AG04450 (cell line): ENCODE measurements at places on chromosomes 12 and 14.

GRCh38 chr12:62123721-62124203 lies 136.4 kb upstream of the USP15 start:
- DNase-seq: peak; percentile 18

DNA sequence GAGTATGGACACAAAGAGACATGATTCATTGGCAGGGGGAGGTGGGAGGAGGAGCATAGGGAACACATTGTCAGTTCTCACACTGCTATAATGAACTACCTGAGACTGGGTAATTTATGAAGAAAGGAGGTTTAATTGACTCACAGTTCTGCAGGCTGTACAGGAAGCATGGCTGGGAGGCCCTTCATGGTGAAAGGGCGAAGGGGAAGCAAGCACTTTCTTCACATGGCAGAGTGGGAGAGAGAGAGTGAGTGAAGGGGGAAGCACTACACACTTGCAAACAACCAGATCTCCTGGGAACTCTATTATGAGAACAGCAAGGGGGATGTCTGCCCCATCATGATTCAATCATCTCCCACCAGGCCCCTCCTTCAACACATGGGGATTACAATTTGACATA lies 391.8 kb downstream of the BMP4 start:
- no peak for DNase-seq

DNA sequence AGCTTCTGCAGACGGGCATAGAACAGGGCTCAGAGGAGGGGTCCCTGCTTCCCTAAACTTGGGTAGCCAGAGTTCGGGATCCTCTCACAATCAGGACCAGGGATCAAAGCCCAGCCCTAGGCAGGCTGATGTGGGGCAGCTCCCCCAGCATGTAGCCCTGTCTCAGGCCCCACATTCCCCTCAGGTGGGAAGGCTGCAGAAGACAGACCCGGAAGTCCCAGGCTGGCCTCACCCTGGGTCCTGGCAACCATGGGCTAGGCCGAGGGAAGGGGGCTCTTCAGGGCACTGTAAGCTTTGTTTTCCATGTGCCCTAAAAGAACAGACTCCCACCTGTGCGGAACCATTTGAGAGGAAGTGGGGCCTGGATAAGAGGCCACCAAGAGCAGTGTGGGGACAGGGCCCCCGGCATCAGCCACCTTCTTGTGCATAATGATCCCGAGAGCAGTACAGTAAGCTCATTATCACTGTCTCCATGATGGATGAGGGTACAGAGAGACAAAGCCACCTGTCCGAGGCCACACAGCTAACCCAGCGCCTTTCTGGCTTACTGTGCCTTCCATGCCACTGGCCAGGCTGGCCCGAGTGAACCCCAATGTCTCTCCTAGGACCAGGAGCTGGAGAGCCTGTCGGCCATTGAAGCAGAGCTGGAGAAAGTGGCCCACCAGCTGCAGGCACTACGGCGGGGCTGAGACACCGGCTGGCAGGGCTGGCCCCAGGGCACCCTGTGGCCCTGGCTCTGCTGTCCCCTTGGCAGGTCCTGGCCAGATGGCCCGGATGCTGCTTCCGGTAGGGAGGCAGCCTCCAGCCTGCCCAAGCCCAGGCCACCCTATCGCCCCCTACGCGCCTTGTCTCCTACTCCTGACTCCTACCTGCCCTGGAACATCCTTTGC lies 11.5 kb downstream of the CHGA start:
- no peak for DNase-seq

DNA sequence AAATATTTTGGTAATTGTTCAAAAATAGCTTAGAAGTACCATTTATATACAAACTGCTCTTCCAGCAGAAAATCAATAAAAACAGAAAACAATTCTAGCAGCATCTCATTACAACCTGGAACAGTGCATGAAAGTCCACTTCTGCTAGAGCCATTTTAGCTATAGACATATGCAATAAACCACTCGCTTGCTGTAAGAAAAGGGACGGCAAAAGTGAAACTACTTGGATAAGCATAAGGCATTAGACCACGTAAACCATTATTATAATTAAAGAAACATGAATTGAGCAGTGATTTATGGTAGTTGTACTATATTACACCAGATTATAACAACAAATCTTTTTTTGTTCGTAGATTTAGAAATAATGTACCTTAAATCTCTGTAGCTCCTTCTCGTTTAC lies 48.7 kb downstream of the LRIG3 start:
- no peak for DNase-seq

DNA sequence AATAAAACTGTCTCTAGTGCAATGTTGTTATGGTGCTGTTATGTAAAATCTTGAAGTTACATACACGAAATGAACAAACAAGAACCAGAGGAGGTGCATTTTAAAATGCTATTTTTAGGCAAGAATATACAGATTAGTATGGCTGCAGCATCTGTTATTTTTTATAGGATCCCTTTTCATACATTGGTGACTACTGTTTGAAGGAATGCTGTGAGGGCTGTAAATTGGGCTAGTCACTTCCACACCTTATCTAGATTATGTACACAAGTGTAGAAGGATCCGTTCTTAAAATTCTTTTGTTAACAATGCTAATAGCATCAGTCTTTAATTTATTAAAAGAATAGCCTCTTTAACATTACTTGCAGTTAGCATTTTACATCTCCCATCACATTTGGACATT lies 284.3 kb upstream of the MDGA2 start:
- no peak for DNase-seq

GRCh38 chr12:46649433-46649832 lies 176.4 kb downstream of the SLC38A4 start:
- DNase-seq: no peak

- no peak for DNase-seq
Observed at GRCh38 chr14:33056213-33056612, 117.5 kb downstream of the NPAS3 start.

DNA sequence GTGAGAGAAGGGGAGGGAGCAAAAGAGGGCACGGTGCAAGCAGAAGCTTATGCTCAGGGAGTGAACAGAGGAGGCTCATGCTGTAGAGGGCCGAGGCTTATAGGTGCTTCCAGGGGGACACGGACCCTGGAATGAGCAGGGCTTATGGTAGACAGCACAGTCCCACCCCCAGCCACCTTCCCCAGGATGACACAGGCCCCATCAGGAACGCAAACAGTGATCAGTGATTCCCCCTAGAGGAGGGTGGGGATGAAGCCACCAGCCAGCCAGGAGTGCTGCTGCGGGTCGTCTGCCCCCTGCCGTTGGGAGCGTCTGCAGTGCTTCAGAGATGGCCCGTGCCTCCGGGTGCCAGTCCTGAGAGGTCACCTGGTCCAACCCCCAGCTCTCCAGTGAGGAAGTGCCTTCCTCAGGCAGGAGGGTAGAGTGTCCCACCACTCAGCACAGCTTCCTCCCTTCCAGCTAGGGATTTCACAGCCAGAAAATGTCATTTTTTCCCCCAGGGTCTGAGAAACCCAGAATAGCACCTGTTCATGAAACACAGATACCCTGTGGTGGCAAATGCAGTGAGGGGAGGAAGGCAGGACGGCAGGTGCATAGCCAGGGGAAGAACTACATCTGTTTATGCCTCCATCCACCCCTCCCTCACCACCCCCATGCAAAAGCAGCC lies 60.7 kb downstream of the SLC6A12 start:
- DNase-seq: no peak

DNA sequence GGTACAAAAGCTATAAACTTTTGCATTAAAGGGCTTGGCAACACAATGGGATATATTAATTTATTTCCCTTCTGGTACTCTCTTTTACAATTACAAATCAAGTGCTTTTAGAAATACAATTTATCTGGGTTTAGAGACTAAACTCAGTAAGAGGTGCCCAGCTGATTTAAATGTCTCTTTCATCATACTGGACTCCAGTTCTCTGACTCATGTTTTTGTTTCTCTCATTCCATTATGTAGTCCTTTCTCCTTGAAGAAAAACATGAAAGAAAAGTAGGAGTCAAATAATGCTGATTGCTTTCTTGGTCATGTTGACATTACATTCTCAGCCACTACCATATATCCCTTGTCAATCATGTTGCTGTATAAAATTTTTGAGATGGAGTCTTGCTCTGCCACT lies 36.3 kb upstream of the CFL2 start:
- DNase-seq: peak; percentile 34

DNA sequence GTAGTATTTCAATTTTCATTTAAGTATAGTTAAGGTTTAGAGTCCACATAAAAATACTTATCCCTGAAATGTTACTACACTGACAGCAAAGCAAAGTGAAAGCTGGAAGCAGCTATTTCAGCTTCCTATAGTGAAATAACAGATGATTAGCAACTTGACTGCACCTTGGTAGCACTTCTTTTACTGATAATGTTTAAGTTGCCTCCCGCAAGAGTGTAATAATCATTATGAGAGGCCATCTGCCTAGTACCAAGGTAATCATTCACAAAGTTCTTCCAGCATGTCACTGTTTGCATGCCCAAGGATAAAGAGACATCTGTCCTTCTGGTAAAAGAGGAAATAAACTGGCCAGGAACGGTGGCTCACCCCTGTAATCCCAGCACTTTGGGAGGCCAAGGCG lies 69.8 kb downstream of the LIN7A start:
- no peak for DNase-seq

- no peak for DNase-seq
Observed at GRCh38 chr12:88617352-88617751, 37.1 kb upstream of the KITLG start.
